ENCODE measurements at places on chromosomes 7 and 10. TPM values are rescaled to one million over a fixed set of nuclear protein-coding genes. Genes with fewer than 3 reads are reported as not detected.

Gene CFAP58
- 1.2 TPM for total RNA-seq

Gene KAZALD1
- total RNA-seq = 3.1 TPM

Gene MRLN
- total RNA-seq = not detected

Gene LIPK
- not detected for total RNA-seq

Gene SUN1
- 180 TPM for total RNA-seq

Gene FAM25C
- total RNA-seq = not detected

Gene TMEM273
- total RNA-seq = 13.9 TPM

Gene C10orf62
- total RNA-seq = 1.1 TPM

Gene LMOD2
- total RNA-seq = not detected

Gene SPDYE11
- not detected for total RNA-seq

Gene CCDC71L
- total RNA-seq = 25.4 TPM

Gene FBXL13
- 4.5 TPM for total RNA-seq

Gene MBL2
- not detected for total RNA-seq

Gene TAS2R4
- total RNA-seq = 6.3 TPM

Gene JCAD
- total RNA-seq = 28.6 TPM

Gene ZNF467
- 18.8 TPM for total RNA-seq

Gene OPN4
- not detected for total RNA-seq

Gene ANKRD7
- total RNA-seq = 8.2 TPM

Gene PAPSS2
- 25.5 TPM for total RNA-seq

Gene OR13A1
- total RNA-seq = not detected

Gene HTR5A
- total RNA-seq = not detected

Gene GPR146
- total RNA-seq = 37.9 TPM

Gene SLIT1
- under 0.01 TPM for total RNA-seq

Gene MYL10
- total RNA-seq = not detected
